ENCODE measurements at places on chromosomes 3 and 15.

DNA sequence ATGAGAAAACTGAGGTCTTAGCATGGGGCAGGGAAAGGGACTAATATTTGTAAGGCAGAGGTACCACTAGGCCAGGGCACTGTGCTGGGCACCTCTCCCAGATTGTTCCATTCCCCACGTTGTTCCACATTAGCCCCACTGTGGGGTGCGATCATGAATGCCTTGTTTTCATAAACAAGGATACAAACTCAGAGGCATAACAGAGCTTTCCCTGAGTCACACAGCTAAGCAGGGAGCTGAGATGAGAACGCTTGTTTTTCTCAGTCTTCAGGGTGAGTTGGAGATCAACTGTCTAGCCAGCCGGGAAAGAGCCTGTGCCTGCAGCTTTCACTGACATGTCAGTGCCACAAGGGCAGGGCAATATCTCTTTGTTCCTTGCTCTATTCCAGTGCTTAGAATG, 47.9 kb upstream of the ITGA11 start:
- no peak for DNase-seq

DNA sequence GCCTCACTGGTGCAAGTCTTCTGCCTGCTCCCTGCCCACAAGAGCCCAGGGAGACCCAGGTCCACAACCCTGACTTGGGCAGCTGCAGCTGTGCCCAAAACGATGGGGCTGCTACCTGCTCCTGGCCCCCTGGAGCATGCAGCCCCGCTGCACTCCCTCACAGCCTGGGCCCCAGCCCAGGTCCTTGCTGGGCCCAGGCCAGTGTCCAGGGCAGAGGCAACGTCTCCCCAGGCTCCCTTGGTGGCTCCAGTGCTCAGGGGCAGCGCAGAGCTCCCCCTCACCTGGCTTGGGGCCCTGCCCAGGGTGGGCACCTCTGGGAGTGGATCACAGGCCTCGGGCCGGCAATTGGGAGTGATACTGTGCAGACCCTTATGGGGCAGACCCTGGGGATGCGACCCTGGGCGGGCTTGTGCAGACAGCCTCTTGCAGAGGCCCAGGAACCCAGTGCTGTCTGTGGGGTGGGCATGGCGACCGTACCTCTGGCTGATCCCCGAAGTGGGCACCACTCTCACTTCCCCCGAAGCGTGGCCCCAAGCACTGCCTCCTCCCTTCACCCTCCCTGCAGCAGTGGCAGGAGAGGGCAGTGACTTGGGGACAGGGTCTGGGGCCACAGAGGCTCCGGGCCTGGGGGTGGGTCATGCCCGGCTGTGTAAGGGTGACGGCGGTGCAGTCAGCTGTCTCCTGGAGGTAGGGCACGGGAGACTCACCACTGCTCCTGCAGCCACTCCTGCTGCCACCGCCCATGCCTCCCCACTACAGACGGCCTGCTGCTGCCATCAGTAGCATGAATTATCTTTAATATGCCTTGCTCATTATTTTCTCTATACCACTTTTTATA, 255.9 kb downstream of the DOCK3 start:
- DNase-seq, result no peak

DNA sequence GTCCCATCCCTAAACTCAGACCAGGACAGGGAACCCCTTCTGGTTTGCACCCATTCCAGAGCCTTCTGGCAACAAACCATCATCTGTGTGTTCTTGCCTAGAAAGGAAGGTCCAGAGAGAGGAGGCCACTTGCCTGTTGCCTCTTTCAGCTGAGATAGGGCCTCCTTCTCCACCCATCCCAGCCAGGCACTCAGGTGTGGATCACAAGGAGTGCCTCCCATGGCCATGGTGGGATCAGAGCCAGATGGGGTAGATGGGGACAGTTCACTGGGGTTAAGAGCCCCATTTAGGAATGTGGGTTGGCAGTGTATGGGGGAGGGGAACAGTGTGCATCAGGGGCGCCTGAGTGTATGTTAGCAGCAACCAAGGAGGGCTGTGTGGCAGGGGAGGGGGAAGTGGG, 8.9 kb upstream of the CTDSPL start:
- DNase-seq, result no peak

DNA sequence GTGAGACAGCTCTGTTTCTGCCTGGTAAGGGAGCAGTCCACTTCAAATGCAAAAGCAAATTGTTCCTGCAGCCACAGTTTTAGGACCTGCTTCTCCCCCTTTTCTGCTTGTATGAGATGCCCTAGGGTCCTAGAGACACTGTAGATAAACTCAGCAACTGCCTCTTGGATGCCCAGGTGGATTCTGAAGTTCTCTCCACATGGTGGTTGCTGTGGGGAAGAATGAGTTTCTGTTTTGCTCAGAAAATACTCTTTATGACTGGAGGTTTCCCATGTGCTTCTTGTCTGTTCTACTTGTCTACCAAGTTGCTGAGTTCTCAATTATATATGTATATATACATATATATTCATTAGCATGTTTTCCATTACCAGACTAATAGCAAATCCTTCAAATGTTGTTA, 5.6 kb upstream of the ZNF80 start:
- no peak for DNase-seq

DNA sequence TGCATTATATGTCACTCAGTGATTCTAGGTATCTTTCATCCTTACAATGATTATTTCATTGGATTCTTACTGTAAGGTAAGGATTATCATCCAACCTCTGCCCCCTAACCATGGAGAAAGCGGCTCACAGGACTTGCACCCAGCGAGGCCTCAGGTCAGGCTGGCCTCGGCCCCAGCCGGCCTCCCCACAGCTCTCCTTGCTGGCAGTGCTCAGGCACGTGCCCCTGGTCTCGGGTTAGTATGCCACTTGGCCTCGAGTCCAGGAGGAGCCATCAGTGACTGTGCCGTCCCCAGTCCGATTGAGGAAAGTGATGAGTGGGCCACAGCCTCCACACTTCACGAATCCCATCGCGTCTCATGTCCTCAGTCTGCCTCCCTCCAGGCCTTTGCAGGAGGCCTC, 35.7 kb upstream of the GABRG3 start:
- no peak for DNase-seq

DNA sequence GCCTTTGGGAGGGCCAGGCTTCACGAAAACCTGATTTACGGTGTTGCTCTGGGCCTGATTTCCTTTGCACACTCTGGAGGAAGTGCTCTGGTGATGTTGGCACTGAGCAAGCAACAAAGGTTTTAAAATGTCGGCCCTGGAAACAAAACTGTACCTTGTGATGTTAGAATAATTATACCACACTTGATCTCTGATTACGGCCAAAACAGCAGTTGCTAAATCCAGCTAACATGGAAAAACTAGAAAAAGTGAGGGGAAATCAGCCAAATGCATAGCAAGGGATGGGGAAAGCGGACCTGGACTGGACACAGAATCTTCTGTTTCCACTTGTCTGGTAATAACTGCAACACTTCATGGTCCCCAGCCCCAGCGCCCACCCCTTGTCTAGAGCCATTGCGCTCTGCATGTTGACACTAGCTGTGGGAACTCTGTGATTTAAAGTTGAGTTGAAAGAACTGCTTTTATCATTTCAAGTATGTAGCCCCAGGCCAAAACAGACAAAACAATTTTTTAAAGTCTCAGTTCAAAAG, 120.1 kb downstream of the VGLL4 start:
- no peak for DNase-seq

- peak; percentile 21 for DNase-seq
Observed at GRCh38 chr15:92603743-92604470, 51.7 kb downstream of the FAM174B start.

DNA sequence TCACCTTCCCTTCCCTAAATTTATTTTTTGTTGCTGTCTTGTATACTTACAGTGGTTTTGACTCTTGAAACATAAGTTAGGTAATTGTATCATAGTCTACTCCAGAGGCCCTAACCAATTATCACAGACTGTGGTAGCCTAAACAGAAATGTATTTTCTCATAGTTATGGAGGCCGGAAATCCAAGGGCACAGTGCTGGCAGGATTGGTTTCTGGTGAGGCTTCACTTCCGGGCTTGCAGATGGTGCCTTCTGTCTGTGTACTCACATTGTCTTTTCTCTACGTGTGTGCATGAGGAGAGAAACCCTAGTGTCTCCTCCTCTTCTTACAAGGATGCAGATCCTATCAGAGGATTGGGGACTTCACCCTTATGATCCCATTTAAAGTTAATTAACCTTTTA, 290.2 kb upstream of the KCNMB2 start:
- no peak for DNase-seq

DNA sequence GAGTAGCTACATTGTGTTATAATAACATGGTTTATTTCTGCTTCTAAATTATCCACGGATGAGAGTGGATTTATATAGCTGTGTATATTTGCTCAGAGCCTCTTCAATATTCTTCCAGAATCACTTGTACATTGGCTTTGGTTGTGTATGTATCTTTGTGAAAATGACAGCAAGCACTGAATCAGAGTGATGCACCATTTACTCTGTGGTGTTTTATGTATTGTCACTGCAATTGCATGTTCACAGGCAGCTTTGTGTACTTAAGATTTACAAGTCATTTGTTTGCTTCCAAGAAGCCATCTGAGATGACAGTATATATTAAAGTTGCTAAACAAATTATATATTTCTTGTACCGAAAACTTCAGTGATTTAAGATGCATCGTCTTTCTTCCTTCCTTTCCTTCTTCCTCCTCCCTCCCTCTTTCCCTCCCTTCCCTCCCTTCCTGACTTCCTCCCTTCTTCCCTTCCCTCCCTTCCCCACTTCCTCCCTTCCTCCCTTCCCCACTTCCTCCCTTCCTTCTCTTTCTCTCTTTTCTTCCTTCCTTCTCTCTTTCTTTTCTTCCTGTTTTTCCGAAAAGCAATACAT, 362.3 kb upstream of the GOLIM4 start:
- no peak for DNase-seq

Measured in epithelial cell of esophagus (primary cell).